ENCODE measurements at places on chromosomes 12 and 14.

GRCh38 chr12:74337951-74338350, 199.7 kb upstream of the ATXN7L3B start:
- DNase-seq: no peak

DNA sequence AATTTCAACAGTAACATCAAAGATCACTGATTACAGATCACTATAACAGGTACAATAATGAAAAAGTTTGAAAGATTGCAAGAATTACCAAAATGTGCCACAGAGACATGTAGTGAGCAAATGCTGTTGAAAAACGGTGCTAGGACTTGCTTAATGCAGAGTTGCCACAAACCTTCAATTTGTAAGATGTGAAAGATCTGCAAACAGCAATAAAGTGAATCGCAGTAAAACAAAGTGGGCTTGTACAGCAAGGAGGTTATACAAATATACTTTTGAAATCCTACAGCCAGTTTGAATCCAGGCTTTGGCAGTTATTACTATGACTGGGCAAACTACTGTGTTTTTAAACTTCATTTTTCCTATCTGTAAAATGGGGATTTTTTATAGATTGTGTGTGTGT, 1.0 kb upstream of the PLEKHA5 start:
- no peak for DNase-seq

DNA sequence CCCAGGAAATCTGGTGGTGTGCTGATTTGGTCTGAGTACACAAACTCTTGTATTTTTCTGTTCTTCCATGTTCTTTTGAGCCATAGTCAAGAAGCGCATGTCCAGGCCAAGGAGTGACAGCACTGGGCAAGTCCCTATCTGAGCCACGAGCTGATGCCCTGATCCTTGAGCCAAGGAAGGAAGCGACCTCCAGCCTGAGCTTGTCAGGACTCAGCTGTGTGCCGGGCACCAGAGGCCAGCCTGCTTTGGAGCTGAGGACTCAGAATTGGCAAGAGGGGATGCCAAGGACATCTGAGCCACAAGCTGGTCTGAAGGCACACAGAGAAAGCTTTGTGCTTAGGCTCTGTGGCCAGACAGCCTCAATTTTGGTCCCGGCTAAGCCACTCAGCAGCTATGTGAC, 52.6 kb downstream of the GALNT16 start:
- DNase-seq: no peak

DNA sequence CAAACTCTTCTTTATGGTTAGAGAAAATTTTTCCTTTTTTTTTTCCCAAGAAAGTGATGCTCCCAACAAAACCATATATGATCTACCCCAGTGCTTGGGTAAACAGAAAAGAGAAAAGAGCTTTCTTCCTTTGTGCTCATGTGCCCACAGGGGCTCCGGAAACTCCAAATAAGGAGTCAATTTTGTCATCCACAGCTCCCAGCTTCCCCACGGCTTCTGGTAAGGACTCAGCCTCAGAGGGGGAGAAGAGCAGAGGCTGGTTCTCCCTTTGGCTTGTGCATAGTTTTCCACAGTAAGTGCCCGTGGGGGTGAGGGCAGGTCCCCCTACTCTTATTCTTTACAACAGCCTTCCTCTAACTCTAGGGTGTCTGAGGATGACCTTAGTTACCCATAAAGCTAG, 13.3 kb upstream of the RGS6 start:
- DNase-seq: no peak

DNA sequence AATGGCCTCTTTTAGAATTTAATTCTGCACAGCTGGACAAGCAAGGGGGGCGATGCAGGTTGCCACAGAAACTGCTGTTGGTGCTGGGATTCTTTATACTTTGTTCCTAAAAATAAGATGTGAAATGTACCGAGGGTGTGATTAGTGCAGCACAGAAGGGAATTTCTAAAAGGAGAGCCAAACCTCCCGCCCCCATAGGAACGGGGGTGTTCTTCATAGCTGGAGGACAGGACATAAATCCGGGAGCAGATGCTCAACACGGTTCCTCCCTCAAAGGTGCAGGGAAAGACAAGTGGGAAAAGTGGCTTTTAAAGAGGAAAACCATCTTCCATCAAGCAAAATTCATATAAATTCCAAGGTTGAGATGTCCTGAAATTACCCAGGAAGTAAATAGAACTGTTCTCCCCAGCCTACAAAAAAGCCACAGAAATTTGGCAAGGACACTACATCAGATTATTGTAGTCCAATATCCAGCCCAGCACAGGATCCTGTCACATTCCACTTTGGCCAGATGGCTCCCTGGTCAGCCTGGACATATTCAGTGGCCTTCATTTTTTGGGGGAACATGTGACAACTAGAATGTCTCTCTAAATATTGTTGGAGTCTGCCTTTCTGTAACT, 51.4 kb upstream of the TMX1 start:
- no peak for DNase-seq

DNA sequence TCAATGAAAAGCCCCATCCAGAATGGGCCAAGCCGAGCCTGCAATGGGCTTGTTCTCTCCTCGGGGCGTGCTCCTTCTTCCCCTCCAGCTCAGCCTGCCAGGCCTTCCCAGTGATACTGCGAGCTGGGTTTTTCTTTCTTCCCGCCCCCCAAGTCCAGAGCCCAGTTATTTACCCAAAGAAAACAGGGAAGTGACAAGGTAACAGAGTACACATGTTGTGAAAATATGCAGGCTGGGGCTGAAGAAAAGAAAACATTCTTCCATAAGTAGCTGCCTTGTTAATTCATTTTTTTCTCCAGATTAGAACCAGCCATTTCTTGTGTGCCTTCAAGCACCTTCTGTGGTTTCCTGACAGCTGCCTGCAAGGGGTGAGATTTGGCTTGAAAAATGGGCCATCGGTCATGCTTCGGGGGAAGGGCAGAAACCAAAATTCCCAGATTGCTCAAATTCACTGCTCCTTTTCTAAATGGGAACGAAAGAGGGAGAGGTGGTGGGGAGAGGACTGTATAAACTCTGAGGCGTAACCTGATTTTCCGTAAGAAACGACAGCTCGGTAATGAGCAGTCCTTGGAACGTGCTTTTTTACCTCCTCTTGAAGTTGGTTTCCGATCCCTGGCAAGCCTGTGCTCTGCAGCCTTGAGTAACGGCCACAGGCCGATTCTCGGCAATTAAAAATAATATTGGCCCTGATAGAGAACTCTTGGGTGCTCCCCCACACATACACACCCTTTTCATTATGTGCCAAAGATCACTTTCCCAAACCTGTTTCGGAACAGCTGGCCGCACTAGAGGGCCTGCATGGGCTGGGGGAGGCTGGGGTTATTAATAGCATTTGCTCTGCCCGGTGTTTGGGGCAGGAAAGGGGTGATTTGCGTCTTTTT, 229.4 kb downstream of the ZFP36L1 start:
- no peak for DNase-seq

GRCh38 chr14:62734831-62735230, 310.4 kb downstream of the KCNH5 start:
- DNase-seq: no peak

DNA sequence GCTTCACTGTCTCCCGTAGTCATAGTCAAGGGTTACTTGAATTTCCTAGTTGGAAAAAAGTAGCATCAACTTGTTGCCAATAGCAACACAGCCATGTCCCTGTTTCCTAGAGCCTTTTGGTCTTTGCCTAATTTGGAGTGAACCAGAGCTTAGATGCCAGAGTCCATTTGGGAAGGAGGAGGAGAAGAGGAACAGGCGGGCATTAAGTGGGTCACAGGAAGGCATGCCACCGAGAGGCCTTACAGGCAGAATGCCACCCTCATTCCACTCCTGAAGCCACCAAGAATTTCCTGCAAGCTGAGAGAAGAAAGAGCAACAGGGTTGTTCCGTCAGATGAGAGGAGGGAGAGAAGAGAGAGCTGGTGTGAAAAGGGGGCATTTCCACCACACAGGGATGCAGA, 339.5 kb downstream of the DPF3 start:
- DNase-seq: no peak

- no peak for DNase-seq
Observed at GRCh38 chr14:101229666-101230065, 326.1 kb upstream of the RTL1 start.

DNA sequence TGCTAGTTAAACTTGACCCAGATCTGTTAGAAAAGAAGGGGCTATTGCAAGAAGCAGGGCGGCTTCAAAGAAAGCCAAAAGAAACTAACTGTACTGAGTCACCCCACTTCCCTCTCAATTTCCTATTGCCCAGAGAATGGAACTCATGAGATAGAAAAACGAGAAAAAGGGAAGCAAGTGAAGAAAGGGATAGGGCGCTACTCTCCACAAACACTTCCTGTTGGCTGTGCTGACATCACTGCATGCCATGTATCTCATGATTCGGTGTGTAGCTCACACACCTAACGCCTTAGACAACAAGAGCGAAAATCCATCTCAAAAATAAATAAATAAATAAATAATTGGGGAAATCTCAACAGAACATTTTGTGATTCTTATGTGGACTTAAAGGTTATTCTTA, 13.0 kb upstream of the P2RX4 start:
- DNase-seq: no peak

- no peak for DNase-seq
Observed at GRCh38 chr14:79701371-79701770, 509.9 kb downstream of the DIO2 start.

DNA sequence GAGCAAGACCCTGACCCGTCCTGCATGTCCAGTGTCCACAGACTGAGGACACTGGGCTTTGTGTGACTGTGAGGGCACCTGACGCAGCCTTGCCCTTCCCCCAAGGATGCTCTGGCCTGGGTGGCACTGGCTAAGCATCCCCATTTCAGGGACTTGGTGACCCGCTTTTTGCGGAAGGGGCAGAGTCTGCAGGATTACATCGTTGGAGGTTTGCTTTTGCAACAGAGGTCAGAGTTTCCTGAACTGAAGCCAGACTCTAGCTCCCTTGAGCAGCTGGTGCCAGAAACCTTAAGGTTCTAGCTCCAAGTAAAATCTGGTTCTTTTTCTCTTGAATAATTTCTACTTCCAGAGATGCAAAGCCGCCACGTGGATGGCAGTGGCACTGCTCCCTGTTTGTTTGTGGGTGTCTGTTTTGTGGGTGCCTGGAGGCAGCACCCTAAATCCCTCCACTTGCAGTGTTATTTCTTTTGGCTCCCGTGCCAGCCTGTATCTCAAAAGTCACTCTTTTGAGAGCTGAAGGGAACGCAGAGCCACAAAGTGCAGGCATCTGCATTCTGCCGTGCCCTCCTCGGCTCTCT, 184.7 kb downstream of the TSPAN9 start:
- no peak for DNase-seq

GRCh38 chr14:88962356-88962755, 137.9 kb downstream of the TTC8 start:
- DNase-seq: no peak

- DNase-seq: no peak
Observed at GRCh38 chr12:64178122-64178521, 44.0 kb downstream of the KICS2 start.

- DNase-seq: no peak
Observed at GRCh38 chr12:131101703-131102492, 148.2 kb downstream of the ADGRD1 start.

GRCh38 chr12:24996102-24996797, 47.3 kb upstream of the BCAT1 start:
- no peak for DNase-seq

DNA sequence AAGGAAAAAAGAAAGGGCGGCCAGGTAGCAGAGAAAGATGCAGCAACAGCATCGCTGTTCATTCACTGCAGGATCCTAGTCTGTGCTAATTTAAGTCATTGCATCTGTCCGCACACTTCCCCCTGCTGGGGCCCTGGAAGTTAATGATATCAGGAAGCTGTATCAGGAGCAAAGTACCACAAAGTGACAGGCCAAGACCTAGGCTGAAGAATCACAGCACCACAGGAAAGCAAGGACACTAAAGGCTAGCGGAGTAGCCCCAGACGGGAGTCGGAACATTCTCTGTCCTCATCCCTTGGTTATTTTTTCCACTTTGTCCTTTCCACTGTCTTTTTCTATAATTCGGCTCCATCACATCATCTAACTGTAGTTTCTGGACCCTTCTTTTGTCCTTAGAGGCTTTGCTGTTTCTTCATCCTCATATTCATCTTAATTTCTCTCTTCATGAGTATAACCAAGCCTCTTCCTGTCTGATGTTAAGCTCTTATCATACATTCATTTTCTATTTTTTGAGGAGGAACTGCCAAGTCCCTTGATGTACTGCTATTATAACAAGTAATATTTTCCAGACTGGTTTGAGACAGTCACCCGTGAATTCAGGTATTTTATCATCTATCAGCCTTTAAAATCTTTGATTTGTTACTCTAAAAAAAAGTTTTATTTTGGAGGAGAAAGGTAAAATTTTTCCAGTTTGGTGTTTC, 28.3 kb downstream of the DUSP16 start:
- DNase-seq: no peak

- no peak for DNase-seq
Observed at GRCh38 chr12:130053651-130054069, 108.6 kb upstream of the FZD10 start.

DNA sequence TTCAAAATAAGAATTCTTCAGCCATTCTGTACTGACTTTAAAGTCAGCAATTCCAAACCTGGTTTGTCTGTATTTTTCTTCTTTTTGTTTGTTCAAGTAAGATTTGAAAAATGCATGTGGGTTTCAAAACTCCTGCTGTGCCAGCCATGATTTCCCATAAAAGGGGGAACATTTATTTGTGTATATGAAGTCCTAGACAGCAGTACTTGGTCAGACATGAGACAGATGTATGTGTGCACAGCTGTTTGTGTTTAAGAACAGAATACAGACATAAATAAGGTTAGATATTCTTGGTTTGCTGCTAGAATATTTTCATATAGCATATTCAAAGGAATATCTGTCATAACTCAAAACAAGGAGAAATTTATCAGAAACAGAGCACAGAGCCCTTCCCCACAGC, 236.0 kb downstream of the ADAMTS20 start:
- no peak for DNase-seq

- DNase-seq: no peak
Observed at GRCh38 chr14:78700236-78700635, 530.1 kb downstream of the NRXN3 start.

- no peak for DNase-seq
Observed at GRCh38 chr14:24426912-24427536, 2.4 kb downstream of the CBLN3 start.

- no peak for DNase-seq
Observed at GRCh38 chr14:36659822-36660735, 1.6 kb upstream of the PAX9 start.

DNA sequence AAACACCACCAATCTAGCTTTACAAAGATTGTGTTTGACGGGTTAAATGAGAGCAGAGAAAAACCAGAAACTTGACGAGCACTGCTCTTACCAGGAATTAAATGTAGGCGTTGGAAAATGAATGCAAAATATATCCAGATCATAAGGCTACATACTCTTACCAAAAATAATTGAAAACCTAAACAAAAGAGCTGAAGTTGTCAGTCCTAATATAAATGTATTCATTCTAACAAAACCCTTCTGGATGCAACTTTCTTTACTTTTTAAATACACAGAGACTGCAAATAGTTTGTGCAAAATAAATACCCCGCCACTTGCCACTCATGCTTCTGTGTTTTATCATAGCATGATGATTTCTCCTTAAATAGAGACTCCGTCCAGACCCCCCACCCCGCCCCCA, 32.7 kb downstream of the RAD9B start:
- DNase-seq: no peak
